Anterior cingulate cortex (tissue), 58 donors: ENCODE measurements at places on chromosomes 3 and 15.

DNA sequence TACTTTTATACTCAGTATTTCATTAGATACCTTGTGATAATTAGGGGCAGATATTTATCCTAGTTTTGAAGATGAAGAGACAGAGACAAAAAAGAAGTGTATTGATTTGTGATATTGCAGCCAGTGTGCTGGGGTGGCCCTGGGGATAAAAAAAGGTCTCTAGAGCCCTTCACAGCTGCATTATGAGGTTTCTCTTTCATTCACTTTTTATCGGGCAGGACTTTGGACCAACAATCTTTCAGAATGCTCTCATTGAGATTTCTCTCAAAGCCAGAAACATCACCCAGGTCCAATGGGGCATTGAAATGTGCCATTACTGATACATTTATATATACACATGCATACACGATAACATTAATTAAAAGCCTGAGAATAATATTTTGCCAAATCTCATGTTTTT, 20.5 kb upstream of the SELENOT start:
- DNase-seq, result no peak

GRCh38 chr3:167814441-167814951, 79.0 kb downstream of the SERPINI1 start:
- peak; percentile 43 for DNase-seq

- no peak for DNase-seq
These were observed 96.9 kb downstream of the THSD4 start for GRCh38 chr15:71212146-71212545.

- no peak for DNase-seq
These were observed 18.4 kb upstream of the ZBTB47 start for GRCh38 chr3:42635111-42635510.

DNA sequence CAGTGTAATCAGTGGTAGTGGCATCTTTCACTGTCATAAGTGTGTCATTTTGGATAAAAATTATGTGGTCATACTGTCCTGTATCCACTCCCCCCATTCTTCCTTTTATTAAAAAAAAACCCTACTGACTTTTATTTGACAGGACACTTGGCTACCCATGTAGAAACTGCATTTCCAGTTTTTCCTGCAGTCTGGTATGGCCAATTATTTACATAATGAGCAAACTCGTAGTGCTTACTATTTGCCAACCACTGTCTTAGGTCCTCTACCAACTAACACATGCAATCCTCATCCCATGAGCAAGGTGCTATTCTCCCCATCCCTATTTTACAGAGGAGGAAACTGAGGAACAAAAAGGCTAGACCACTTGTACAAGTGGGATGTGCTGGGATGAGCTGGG, 129.1 kb downstream of the MECOM start:
- DNase-seq, result no peak

DNA sequence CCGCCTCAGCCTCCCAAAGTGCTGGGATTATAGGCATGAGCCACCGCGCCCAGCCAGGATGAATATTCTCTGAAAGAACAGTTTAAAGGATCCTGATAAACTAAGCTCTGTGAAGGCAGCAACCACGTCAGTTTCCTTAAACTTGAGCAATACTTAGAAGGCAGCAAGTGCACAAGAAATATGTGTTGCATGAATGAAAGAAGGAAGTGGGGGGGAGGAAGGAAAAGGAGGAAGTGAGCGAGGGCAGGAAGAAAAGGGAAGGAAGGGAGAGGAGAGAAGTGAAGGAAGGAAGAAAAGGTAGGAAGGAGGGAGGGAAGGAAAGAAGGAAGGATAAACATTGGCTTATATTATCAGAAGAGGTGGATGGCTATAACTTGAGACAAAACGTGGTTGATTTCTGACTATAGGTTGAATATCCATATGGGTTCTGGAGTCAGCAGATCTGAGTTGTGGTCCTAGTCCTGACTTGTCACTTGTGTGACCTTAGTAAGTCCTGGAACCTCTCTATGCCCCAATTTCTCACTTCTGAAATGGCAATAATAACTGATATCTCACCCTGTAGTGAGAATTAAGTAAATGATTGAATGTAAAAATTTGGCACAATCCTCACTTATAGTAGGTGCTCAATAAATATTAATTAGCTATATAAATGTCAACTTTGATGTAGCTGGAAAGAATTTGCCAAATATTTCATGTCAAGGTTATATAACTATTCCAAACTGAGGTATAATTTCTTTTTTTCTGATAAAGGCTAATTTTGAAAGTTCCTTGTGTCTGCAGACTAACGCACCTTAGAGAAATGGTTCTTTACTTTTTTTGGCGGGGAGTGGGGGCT, 12.0 kb upstream of the SEMA4B start:
- no peak for DNase-seq

GRCh38 chr3:131694376-131694775, 191.6 kb upstream of the MRPL3 start:
- no peak for DNase-seq

DNA sequence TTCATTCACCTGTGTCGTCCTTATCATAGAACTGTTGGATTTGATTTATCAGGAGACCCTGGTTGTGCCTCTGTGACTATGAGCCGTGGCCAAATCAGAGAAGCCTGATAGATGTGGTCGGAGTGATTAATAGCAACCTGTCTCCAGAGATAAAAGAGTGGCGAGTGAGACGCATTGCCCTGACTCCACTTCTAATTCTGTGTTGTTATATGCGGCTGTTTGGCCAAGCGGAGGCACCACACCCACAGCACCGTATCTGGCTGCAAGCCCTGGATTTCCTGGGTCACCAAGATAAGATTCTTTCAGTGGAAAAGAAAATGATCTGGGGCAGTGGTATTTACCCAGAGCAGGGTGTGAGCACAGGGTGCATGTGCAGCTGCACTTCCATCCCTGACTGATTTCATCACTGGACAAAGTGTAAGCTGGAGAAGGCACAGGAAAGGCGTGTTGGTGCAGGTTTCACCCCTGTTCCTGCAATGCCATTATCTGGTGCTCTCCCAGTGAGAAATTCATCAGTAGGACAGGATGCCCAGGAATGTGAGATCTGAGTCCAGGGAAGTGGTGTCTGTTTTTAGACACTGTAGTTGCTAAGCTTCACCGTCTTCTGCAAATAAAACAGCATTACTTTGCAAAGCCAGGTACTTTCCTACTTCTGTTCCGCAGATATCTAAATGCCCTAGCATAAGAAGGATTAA, 84.6 kb downstream of the CD47 start:
- no peak for DNase-seq

DNA sequence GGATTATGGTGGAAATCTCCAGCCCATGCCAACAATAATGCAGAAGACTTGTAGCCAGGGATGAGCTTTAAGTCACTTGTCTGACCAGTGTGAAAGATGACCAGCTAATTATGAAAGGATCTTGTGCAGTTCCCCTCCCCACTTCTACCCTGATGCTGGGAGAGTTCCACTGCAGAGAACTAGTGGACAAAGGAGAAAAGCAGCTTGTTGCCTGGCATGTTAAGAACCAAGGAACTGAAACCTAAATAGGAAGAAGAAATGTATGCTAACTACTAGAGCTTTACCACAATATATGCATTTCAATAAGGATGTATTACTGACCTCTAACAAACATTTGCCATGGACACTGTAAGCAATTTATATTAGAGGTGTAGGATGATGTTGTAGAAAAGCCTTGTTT, 52.2 kb upstream of the CSTA start:
- DNase-seq, result no peak
